Lung microvascular endothelial cell (primary cell): ENCODE measurements at places on chromosomes 7 and 10. TPM values are rescaled to one million over a fixed set of nuclear protein-coding genes. Genes with fewer than 3 reads are reported as not detected.

Gene HMX3
- total RNA-seq: not detected in 2 replicates

DNA sequence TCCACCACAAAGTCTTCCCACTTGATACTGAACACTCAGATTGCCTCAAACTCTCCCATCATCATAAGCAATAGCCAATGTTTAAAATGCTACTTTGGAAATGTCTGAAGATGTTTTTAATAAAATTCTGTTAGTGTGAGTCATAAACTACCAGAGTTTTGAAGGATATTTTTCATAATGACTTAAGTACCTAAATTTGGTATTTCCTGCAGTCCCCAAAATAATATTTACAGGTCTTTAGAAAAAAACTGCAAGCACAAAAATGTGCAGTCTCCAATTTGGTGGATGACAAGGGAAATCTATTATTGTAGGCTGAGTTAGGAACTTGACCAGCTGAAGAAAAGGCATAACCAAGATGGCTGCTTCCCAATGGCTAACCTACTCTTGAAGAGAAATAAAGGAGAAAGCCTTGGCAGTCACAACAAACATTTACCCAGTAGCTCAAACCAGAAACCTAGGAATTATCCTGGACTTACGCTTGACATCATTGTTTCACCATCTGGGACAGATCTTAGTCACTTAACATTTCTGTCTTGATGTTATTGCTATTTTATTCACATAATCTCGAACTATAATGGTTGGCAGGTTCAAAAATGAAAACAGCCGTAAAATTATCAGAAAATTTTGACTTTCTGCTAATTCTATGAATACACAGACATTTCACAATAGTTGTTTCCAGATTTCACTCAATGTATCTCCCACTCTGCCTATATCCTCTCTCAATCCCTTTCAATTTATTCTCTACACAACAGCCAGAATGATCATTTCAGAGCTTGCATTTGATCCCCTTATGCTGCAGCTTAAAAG is 111.2 kb upstream of the STEAP1B start:
- DNase-seq: no peak

- DNase-seq: no peak
Observed at GRCh38 chr7:130486954-130487436, 4.9 kb upstream of the MEST start.

- DNase-seq: no peak
Observed at GRCh38 chr7:151498495-151498894, 21.2 kb downstream of the RHEB start.

DNA sequence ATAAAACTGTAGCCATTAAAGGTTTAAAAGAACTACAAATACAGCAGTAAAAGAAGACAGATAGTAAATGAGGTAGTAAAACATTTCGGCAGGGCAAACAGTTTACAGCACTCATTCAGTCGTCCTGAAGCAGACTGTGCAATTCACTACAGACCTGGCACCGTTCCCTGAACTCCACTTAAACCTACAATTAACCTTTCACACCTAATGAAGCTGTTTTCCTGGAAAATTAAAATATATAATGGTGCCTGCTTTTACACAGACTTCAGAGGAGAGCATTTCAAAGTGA is 335.3 kb downstream of the GFRA1 start:
- no peak for DNase-seq

Gene UNCX
- not detected in 2 replicates for total RNA-seq

DNA sequence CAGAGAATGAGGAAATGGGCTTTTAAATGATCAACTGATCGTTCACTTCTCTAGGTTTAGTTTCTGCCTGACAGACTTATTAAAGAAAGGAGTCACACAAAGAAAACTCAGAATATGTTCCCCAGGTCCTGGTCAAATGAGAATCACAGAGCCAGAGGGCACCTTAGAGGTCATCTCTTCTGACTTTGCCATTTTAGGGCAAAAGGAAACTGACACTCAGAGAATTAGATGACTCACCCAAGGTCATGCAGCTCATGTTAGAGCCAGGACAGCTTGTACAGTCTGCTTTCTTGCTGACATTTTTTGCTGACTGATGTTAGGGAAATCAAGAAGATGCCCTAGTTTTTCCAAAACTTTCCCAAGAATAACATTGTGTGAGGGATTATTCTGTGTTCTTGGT is 312.7 kb upstream of the SP8 start:
- no peak for DNase-seq

Gene PRKCQ
- 0.44 and 0.60 TPM in 2 replicates for total RNA-seq

Gene PTPRZ1
- total RNA-seq: not detected in 2 replicates

DNA sequence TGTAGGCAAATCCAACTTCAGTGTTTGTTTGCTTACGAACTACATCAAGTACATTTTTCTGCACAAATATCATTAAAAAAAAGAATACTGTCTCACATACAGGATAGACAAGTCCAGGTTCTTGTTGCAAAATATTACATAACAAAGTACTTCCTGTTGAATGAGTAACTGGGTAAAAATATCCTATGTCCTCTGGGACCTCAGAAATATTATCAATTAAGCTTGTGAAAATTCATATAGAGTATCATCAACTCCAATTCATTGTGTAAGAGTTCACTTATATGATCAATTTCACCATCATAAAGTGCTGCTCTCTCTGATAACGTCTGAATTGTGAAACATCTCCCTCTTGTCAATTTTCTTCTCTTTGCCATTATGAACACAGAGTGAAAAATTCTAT is 22.6 kb downstream of the HERC4 start:
- DNase-seq: peak; percentile 39

- no peak for DNase-seq
Observed at GRCh38 chr10:128143531-128143930, 17.3 kb upstream of the MKI67 start.

Gene DRGX
- total RNA-seq: not detected in 2 replicates

Gene SPDYE6
- total RNA-seq: not detected in 2 replicates

- peak; percentile 78 for DNase-seq
Observed at GRCh38 chr7:74206589-74207120, 3.2 kb upstream of the LAT2 start.

GRCh38 chr10:133297504-133297903 is 11.2 kb downstream of the TUBGCP2 start:
- DNase-seq: no peak

DNA sequence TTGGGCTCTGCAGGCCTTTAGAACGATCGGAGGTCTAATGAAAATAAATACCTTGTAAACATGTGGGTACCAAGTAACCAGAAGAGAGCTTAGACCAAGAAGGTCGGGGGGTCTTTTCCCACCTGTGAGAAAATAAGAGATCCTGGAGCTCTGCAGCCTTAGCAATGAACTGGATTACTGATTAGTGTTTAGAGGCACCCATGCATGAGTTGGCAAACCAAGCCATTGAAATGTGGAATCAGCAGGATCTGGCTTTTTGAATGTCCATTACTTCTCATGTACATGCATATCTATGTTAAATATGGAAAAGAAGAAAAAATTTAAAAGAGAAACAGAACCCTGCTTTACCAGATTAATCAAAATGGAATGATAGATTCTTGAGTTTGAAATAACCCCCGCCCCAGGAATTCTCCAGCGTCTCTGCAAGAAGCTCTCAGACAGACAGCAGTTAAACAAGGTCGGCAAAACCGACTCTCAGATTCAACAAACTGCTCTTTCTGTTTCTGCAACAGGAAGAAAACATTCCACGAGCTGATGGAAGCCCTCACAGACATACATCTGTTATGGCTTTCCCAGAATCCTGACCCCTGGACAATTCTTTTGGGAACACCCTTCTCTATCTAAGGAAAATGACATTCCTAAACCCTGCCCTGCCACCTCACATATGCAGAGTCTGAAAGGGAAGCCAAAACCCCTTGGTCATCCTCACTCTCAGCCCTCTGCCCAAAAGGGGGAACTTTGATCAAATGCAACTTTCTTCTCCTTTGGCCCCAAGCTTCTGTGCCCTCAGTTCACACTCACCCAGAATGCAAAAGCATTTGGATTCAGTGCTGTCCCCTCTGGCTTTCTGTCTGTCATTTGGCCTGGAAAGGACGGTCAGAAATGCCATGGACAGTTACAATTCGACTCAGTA is 78.7 kb upstream of the EN2 start:
- DNase-seq: no peak

GRCh38 chr10:71191551-71192076 is 20.8 kb upstream of the UNC5B start:
- no peak for DNase-seq

Gene HHEX
- total RNA-seq: 38.8 and 62.1 TPM in 2 replicates

Gene AASS
- total RNA-seq: 15.9 and 23.4 TPM in 2 replicates

DNA sequence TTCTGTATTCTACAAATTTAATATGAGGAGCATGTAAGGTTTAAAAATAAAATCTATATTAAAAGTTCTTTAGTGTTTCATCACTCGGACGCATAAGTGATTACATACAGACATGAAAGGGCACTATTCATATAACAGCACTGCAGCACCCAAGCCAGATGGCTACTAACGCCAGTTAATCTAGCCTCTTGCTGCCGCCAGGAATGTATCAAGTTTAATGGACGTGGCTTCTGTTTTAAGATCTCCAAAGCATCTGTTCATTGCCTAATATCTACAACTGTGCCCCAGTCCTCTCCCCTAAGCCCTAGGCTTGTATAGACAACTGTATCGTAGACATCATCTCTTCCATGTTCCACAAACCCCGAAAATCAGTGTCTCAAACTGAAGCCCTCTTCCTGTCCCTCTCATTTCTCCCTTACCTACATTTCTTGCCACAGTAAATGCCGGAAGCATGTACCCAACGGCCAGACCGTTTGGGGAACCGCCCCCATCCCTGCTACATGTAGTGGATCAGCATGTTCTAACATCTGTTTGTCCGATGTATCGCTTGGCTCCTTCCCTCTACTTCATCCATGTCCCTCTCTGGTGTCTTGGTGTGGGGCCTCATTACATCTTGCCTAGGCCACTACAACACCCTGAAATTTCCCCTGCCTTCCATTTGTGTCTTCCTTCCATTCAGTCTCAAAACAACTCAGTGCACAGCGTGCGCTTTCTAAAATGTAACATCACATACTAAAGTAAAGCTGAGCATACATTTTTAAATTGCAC is 147.5 kb upstream of the RSU1 start:
- no peak for DNase-seq

Gene GRB10
- 59.9 and 70.4 TPM in 2 replicates for total RNA-seq

- DNase-seq: no peak
Observed at GRCh38 chr7:22346383-22347107, 10.4 kb downstream of the RAPGEF5 start.

Gene UCMA
- not detected in 2 replicates for total RNA-seq

Gene NAT16
- not detected in 2 replicates for total RNA-seq

DNA sequence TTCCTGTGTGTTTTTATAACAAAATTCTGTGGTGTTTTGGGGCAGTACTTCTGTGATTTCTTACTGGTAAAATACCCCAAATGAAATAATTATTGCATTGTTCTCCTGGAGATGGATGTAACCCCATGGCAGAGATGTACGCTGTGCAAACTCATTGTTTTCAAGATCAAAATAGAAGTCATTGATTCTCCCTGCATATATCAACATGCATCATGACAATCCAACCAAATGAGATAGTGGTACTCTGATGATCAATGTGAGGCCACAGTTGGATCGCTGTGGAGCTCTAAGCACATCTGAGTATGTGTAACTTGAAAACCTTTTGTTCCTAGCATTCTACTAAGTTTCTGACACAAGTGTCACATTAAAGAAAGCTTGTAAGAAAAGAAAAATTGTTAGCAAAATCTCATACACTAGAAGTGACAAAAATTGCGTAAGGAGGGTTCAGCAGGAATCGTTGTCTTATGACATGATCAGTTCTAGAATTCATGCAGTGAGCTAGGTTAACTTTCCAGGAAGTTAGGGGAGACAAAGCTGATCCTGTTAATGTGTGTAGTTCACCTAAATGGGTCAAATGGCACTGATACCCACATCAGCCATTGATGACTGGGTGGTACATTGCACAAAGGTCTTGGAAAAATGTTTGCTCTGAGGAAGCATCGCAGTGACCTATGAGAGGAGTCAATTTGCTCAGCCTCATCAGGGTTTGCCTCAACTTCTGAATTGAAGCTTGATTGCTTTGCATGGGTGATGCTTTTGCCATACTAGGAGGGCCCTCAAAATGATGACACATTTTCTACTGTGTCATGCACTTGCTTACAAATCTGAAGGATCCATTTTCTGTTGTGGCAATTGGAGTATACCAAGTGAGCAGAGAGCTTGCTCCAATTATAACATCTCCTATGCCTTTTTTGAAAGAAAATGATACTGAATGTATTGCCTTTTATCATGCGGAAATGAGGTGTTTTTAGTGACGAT is 145.1 kb downstream of the PLXDC2 start:
- no peak for DNase-seq

Gene CFAP46
- total RNA-seq: 0.20 and 0.44 TPM in 2 replicates
